ENCODE measurements at places on chromosomes 2 and 18.

DNA sequence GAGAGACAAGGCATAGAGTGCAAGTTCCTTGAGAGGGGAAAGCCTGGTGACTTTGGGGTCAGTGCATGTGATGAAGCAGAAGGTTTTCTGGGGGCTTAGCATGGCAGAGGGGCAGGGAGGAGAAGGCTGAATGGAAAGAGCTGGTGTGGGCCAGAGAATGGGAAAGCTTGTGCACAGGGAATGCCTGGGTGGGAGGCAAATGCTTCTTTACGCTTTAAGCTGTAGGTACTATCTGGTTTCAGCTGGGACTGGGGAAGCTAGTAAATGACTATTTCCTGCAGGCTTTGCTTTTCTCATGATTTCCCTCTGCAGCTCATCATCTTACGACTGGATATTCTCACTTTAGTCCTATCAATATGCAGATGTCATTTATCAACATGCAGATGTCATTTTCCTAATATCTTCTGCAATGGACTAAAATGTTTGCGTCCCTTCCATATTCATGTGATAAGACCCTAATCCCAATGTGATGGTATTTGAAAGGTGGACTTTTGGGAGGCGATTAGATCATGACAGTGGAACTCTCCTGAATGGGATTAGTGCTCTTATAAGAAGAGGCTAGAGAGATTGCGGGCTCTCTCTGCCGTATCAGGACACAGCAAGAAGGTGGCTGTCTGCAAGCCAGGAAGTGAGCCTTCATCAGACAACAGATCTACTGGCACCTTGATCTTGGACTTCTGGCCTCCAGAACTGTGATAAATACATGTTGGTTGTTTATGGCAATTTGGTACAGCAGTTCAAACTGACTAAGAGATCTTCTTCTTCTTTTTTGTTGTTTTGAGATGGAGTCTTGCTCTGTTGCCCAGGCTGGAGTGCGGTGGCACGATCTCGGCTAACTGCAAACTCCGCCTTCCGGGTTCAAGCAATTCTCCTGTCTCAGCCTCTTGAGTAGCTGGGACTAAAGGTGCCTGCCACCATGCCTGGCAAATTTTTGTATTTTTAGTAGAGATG lies 50.1 kb downstream of the MYCN start:
- no peak for DNase-seq

DNA sequence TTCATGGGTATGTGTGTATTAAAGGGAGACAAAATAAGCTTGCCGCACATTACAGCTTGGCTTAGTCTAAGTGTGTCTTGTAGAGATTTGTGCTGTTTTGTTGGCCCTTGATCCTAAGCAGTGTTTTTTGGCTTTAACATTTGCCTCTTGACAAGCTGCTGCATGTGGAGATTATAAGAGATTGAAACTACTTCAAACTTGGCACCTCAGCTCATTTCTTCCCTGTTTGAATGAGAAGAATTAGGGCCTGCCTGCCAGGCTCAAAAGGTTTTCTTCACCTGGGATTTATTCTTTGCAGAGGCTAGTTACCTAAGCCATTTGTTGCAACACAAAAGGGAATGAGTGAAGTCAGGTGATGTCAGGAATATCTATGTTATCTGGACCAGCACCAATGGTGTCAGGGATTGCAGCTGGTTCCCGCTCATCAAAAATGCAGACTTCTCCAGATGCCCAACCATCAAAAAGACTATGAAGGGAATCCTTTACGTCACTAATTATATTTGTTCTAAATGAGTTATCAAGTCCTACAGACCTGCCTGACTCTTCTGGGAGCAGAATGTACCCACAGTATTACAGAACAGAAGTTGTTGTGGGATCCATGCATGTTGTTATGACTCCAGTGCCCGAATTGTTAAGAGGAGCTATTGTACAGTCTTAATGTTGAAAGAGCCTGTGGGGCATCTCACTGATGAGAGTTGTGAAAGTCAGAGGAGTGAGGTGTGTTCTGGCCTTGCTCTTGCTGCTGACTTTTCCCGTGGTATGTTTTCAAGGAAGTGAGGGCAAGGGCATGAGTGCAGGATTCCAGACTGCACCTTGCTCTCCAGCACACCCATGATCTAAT lies 31.0 kb downstream of the ABCA12 start:
- no peak for DNase-seq

DNA sequence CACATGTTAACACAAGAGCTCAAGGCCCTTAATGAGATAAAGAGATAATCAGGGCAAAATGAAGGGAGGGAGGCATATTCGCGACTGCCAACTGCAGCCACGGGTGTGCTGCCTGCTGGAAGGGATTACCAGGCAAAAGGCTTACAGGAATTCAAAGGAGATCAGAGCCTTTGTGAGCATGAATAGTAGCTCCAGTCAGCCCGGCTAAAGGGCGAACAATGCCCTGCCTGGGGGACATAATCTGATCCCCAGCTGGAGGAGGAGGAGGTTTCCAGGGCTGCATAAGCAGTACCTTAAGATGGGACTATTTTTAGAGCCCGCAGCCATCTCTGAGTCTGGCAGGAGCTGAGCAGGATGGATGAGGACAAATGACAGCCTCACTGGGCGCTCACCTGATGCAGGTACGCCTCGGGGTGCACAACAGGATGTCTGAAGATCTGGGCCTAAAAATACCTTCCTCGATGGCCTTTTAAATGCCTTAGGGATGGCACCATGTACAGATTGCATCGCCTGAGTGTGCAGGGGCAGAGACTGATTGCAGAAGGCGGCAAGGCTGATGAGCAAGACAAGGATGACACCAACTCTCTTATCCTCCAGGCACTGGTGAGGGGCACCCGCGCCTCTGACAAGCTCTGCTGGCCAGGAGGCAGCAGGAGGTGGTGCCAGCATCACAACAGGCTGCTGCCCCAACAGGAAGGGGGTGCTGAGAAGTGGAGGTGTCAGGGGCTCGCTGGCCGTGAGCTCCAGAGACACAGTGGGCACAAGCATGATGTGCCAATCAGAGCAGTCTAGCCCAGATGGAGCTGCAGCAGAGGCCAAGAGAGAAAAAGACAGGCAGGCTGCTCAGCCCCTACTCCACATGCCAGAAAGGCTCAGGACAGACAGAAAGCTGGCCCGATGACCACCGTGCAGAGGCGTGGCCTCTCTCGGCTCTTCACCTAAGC lies 111.4 kb downstream of the EIPR1 start:
- no peak for DNase-seq

DNA sequence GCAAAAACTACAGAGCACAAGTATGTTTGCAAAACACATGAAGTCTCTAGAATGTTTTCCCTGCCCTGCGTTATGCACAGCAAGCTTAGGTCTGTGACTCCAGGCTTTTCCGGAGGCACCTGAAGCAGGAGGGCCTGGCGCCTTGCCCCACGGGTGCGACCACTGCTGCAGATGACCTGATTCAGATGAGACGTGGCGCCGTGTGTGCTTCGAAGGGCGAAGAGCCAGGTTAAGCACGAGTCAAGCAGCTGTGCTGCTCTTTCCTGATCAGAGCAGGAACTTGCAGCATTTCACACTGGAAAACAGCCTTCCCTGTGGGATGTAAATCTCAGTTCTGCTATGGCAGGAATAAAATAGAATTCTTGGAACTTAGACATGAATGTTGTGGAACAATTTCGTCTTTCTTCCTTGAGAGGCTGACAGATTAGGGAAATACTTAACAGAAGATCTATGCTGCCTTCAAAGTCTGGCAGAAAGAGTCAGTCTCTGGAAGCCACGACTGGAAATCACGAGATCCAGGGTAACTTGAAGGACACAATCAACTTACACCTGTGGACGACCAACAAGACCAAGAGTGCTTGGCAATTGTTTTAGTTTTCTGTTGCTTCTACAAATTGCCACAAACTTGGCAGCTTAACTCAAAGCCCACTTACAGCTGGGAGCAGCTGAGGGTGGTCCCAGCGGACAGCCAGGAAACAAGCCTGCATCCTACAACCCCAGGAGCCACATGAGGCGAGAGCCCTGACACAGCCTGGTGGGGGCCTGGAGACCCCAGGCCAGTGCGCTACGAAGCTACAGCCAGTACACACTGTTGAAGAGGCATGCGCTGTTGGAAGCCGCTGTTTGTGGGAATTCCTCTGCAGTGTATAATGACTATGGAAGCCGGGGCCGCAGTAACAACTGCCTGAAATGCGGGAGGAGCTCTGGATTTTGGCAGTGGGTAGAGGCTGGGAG lies 42.9 kb downstream of the EIPR1 start:
- DNase-seq = no peak

- no peak for DNase-seq
These were observed 306.2 kb downstream of the SETBP1 start for GRCh38 chr18:44986933-44987332.

DNA sequence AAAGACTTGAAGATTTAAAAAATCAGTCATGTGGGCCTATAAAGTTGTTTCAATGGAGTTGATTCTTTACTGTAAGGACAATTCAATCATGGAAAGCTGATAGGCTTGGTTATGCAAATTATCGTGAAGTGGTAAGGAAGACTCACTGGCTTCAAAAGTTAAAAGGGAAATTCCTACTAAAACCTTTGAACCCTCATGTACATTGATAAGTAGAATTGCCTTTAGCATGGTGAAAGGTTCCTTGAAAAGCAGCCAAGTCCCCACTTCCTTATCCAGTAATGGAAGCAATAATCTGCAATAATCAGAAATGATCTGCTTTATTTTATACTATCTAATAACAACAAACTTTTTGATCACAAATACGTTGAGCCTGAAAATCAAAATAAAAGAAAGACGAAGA lies 14.4 kb upstream of the CCL20 start:
- no peak for DNase-seq

DNA sequence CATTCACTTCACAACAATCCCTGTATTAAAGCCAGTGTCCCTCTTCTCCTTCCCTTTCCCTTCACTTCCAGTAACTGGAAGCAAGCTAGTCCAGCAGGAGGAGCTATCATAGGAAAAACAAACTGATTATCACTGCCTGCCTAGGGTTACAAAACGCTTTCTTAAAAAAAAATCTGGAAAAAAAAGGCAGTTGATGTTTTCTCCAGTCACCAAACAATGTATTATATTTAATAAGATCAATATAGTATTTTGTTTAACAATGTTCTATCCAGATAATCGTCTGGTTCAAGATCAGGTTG lies 78.8 kb upstream of the ITGB6 start:
- DNase-seq = no peak

DNA sequence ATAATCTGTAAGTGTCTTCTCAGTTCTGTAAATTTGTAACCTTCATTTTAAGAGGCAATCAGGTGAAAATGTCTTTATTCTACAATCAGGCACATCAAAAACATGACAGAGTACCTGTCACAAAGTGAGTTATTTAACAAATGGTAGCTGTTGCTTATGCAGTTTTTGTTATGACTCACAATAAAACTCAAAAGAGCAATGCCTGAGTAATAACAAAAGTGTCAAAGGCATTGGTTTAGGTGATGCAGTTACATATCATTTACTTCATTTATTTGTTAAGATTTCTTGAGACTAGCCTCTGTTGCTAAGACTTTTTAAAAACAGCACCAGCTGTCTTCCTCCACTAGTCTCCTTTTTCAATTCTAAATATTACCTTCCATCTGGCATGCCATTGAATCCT lies 177.8 kb downstream of the KIAA1328 start:
- no peak for DNase-seq

DNA sequence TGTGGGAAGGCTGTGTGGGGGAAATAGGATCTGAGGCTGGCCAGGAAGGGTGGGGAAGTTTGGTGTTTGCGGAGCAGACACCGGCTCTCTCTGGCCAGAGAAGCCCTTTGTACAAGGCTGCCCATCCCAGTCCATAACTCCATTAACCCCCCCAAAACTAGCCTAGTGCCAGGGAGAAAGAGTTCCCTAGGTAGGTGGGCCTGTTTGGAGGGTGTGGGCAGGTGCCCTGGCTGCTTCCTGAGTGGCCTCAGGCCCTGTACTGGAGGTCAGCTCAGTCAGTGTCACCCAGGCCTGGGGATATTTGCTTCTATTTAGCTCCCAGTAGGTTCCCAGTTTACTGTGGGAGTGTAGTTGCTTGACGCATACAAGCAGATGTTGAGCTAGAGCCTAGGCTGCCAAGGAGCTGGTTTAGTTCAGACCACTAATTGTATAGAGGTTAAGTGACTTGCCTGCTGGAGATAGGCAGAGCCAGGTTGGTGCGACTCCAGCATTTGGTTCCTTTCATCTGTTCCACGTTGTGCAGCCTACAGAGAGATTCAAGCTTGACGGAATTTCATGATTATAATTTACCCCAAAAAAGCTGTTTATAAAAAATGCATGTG lies 2.9 kb upstream of the GREB1 start:
- no peak for DNase-seq

DNA sequence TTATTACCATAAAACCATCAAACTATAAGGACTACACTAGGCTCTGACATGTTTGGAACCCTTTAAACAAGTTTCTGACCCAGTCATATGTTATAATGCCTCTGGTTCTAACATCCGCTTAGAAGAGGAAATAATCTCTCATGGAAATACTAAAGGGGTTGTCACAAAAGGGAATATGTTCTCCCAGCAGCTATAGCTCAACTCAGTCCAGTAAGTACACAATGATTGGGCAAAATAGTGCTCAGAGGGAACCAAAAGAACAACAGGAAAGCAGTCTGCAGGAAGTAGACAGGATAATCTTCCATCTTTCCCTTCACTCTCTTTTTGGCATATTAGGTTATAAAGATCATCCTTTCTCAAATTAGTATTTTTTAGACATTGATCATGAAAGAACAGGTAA lies 4.3 kb downstream of the SRBD1 start:
- DNase-seq = no peak

GRCh38 chr2:130756874-130757668 lies 1.7 kb downstream of the AMER3 start:
- DNase-seq = no peak
